ENCODE measurements at places on chromosomes 3 and 15. TPM values are rescaled to one million over a fixed set of nuclear protein-coding genes. Genes with fewer than 3 reads are reported as not detected.

DNA sequence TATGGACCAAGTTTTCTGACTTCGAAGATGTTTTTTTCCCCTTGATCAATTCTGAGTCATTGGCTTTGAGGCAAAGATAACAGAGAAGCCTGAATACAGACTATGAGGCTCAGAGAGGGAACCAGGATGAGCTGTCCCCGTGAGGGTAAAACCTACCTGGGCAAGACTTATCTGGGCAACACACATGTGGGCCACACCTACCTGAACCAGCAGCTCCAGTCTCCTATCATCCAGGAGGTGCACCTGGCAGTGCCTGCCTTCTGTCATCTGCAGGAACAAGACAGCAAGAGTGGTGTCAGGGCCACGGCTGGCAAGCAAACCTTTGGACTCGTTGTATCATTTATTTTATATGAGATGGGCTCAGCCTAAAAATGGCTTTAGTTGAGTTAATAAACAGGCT, 72.6 kb downstream of the FRMD4B start:
- no peak for DNase-seq

DNAJA4 gene
- 27.2 TPM for total RNA-seq

GRCh38 chr15:65580287-65580686, 30.6 kb downstream of the INTS14 start:
- DNase-seq = no peak

DNA sequence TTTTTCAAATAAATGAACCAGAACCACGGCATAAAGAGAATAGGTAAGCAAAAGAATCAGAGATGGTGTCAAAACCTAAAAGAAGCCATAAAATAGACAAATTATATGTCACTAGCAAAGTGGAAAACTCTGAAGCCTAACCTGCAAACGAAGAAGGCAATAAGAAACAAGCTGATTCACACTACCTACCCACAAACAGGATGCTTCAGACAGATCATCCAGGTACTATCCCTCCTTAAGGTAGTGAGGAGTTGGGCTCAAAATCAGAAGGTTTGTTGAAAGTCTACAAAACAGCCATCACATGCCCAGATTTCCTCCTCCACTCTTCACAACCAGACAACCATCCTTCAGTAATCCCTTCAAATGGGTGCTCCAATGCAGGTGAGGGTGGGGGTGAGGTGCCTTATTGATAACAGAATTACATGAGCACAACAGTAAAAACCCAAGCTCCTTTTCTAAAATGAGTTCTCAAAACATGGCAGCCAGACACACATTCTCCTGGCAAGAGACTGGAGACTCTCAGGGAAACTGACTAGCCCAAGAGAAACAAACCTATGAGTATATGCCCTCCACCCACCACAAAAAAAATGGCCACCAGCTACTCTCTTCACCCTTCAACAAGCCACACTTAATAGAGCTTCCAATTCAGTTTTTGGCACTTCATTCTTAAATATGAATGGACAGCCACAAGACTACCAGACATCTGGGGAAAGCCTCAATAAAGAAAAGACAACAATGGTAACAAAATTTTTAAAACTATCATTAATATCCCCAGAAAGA, 6.4 kb downstream of the KPNA1 start:
- no peak for DNase-seq

FBXW12 gene
- total RNA-seq = not detected

GRCh38 chr15:67369359-67369998, 114.9 kb downstream of the IQCH start:
- DNase-seq = no peak

DNA sequence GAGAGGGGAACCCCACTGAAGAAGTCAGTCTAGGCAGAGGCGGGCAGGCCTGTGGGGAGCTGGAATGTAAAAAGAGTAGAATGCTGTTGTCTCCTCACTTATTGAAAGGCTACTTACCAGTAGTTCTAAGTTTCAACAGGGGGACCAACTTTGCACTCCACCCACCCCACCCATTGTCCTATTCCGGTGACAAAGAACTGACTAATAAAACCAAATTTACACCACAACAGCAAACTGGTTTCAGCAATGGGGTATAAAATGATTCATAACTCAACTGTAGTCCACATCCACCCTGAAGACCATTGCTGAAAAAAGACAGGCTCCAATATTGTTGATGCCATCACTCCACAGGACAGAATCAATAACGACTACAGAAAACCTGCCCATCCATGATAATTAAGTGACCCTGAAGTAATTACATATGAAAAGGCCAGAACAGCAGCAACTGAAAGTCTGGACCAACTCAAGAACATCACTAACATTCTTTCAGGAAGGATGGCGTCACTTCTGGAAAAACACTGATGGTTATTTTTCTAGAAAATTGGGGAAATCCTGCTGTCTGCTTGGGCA, 80.2 kb downstream of the ABI3BP start:
- no peak for DNase-seq

DNA sequence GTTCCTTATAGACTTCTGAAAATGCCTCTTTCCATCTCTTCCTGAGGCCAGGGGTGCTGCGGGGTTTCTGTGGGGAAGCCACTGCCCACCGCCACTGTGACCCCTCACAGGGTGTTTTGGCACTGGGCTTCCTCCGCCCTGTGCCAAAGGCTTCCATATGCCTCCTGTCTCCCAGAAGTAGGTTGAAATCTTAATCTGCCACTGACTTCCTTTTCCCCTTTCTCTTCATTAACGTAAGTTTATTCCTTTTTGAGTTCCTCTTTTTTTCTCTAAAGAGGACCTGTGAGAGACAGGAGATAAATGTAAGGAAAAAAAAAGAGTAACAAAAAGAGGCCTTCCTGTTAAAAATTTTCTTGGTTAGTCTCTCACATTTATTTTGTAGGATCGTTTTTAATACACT, 220.5 kb downstream of the CTNNB1 start:
- DNase-seq = no peak

WNT5A gene
- 5.4 TPM for total RNA-seq

KY gene
- total RNA-seq = 2.6 TPM

DNA sequence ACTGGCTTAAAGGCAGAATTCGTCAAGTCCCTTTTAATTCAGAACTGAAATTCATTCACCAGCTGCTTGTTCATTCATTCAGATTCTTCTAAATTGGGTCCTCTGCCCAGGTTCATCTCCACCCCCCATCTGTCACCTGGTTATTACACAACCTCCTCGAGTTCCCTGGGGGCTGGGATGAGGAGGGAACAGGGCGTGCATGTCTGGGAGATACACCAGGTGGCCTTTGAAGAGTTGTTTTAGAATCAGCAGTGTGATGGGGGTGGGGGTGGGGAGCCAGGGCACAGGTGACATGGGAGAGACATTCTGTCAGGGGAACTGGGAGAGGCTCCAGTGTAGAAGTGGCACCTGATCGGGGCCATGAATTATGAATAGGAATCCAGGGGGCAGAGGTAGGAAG, 8.2 kb downstream of the SNX33 start:
- no peak for DNase-seq

MCF2L2 gene
- 0.85 TPM for total RNA-seq

GRCh38 chr15:50042775-50043174, 76.3 kb downstream of the ATP8B4 start:
- no peak for DNase-seq

DNA sequence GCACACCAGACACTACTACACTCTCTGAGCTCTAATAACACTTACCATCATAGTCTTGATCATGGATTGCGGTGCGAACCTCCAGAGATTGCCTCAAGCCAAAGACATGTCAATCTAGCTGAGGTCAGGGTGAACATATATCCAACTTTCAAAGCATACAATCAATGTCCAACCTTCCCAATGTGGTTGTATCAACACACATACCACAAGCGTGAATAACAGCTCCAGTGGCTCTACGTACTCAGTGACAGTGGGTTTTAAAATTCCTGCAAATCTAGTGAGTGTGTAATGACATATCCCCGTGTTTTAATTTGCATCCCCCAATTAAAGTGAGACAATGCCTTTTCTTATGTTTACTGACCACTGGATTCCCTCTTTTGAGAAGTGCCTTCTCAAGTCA, 29.6 kb downstream of the SFMBT1 start:
- DNase-seq = no peak

ZIC1 gene
- total RNA-seq = not detected

MST1R gene
- 7.7 TPM for total RNA-seq

- DNase-seq = no peak
Observed at GRCh38 chr15:67646847-67647246, 104.3 kb downstream of the MAP2K5 start.

- no peak for DNase-seq
Observed at GRCh38 chr3:48155122-48155521, 33.1 kb downstream of the CDC25A start.

CCR8 gene
- not detected for total RNA-seq

DNA sequence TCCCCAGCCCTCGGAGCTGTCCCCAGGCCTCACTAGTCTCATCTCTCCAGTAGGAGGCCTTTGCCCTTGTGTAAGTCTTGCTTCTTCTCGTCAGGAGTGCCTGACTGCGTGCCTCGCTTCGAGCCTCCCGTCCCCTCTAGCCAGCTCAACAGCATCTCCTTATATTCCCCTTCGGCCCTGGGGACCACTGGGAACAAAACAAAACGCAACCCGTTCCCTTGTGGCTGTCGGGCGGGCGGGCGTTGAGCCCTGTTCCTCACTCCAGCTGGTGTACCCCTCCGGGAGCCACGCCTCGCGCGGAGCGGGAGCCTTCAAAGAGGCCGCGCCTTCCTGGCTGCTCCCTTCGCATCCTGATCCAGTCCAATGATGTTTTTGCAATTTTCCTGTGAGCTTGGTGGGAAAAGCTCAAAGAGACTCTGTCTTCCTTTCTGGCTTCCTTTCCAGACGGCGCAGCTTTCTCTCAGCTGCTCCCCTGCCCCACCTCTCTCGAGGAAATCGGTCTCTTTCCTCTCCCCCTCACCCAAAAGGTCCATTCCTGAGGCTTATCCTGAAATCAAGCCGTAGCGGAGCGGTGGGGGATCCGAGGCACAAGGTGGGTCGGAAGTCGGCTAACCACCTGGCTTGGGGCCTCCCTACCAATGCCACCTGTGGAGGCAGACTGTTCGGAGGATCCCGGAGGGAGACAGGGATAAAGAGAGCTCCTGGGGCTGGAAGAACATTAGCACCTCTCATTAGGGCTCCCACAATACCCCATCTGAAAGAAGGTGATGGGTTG, 33.4 kb upstream of the SRP14 start:
- DNase-seq = no peak

- DNase-seq = no peak
Observed at GRCh38 chr3:114706591-114707232, 412.9 kb downstream of the TIGIT start.

ALDH1A2 gene
- total RNA-seq = 4.3 TPM

DNA sequence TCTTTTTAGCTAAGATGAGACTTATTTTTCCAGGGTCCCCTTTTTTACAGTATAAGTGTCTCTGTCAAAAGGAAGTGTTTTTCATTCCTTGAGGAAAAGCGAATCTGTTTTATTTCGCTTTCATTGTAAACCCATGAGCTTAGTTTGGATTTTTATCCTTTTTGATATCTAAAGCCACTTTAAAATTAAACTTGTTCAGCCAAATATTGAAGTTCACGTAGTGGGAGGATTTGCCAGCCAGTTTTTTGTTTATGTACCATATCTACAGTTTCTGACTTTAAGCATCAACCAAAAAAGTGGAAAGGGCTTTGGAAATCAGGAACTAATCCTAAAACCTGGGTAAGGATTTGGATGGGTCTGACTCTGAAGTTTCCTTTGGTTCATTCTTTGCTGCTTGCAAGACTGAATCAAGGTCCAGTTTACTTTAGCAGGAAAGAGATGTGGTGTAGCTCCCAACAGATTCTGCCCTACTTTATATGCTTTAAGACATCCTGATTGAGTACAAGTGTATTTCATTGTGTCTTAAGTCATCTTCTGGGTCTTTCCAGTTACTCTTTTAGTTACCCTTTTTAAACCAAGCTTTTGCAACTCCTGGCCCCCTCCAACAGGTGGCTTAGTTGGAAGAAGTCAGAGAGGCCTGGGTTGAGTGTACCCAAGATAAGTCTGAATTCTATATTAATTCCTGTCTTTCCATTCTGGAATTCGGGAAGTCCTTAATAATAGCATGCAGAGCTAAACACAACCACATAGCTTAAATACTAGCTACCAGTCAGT, 69.2 kb upstream of the LIMD1 start:
- DNase-seq = no peak

- no peak for DNase-seq
Observed at GRCh38 chr3:54563501-54564200, 364.2 kb downstream of the LRTM1 start.

- DNase-seq = no peak
Observed at GRCh38 chr3:23019596-23020300, 183.4 kb upstream of the UBE2E2 start.

ENTPD3 gene
- 3.0 TPM for total RNA-seq
